KG1 (cell line): ENCODE measurements at places on chromosomes 1 and 21.

DNA sequence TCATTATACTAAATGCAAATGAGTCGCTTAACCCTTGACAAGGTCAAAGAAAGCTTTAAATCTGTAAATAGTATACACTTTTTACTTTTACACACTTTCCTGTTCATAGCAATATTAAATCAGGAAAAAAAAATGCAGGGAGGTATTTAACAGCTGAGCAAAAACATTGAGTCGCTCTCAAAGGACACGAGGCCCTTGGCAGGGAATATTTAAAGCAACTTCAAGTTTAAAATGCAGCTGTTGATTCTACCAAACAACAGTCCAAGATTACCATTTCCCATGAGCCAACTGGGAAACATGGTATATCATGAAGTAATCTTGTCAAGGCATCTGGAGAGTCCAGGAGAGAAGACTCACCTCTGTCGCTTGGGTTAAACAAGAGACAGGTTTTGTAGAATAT is 62.7 kb downstream of the CAPN2 start:
- DNase-seq, result no peak

DNA sequence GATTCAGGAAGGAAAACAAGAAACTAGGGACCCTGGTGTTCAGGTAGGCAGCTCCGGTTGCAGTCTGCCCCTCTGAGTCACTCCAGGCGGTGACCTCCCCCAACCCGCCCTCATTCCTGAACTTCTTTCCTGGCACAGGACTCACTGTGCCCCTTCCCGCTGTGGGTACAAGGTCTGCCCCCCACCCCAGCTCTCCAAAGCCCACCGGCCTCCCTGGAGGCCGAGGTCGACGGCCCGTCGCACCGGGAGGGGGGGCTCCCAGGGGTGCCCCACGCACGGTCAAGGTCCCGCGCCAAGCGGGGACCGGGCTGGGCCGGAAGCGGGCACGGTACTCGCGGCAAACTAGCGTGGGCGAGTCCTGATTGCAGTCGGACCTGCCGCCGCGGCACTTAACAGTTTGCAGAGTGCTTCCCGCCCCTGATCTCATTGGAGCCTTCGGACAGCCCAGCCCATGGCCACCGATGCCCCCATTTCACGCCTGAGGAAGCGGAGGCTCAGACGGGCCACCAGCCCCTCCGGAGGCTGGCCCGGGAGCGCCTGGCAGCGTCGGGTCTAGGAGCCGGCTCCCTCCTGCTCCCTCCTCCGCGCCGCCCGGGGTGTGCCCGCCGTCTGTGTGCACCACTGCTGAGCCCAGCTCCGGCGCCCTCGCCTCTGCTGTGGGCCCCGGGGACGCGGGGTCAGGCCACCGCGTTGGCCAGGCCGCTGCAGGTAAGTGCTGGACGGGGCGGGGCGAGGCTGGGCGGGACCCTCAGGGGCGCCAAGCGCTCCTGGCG is at the start of gene GJB3:
GJB3 (plus strand) TSS at position 144 of the 773 bp plus-strand sequence. CDS start 3,549 bp downstream, outside the sequence.
- DNase-seq, result no peak

DNA sequence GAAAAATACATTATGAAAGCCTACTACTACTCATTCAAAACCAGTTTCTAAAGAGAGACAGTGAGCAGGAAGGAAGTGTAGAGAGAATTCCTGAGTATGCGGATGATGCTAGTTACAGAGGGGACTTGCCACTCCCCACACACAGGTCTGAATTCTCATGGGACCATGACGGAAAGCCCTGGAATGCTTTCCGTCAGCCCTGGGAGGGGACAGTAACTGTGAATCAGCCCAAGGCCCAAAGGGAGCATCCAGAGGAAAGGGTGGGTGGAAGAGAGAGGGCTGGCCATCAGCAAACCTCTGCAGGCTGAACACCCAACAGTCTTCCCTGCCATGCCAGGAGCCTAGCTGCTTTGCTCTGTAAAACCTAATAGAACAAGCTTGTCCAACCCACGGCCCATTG is 36.4 kb downstream of the RCSD1 start:
- DNase-seq, result no peak

- DNase-seq, result no peak
Measured at GRCh38 chr1:67700692-67701410, 15.8 kb downstream of the GADD45A start.

DNA sequence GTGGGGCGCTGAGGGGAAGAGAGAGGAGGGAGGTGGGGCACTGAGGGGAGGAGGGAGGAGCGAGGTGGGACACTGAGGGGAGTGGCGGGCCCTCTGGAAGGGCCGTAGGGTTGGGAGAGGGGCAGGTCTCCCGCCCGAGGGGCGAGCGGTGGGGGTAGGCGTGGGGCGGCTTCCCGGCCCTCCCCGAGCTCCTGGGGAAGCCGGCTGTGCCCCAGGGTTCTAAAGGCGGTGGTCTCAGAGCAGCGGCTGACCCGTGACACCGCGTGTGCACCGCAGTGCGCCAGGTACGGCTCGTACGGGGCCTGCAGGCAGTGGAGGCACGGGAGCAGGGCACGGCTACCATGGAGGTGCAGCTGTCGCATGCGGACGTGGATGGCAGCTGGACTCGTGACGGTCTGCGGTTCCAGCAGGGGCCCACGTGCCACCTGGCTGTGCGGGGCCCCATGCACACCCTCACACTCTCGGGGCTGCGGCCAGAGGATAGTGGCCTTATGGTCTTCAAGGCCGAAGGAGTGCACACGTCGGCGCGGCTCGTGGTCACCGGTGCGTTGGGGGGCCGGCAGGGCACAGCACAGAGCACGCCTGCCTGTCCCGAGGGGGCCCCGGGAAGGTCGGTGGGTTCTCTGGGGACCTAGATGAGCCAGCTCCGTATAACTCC is 68.5 kb downstream of the OBSCN start:
- no peak for DNase-seq

GRCh38 chr1:178869119-178869697 is 1.7 kb downstream of the ANGPTL1 start:
- no peak for DNase-seq

DNA sequence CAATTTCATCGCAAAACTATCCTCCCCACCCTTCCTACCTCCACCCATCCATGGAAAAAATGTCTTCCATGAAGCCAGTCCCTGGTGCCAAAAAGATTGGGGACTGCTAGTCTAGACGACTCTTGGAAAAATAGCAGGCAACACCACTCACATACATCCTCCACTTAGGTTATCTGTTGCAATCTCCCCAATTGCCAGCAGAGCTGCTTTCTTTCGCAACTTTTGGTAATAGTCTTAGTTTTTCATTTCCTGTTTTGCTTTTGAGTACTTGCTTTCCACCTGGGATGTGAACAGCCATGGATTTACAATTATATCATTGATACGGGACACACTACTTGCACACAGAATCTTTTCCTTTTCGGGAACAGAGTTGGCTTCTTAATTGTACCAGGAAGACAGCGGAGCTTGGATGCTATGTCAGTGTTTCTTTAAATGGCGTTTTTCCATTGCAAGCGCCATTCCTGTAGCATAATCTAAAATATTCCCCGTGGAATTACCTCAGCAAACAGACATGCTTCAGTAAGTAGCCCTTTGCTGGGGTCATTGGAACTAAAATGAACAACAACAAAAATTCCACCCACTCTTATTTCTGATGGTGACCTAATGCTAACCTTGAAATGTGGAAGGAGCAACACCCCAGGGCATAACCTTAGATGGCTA is 183.3 kb upstream of the ADGRL2 start:
- no peak for DNase-seq

GRCh38 chr1:8122160-8122476 is 96.0 kb upstream of the ERRFI1 start:
- no peak for DNase-seq

DNA sequence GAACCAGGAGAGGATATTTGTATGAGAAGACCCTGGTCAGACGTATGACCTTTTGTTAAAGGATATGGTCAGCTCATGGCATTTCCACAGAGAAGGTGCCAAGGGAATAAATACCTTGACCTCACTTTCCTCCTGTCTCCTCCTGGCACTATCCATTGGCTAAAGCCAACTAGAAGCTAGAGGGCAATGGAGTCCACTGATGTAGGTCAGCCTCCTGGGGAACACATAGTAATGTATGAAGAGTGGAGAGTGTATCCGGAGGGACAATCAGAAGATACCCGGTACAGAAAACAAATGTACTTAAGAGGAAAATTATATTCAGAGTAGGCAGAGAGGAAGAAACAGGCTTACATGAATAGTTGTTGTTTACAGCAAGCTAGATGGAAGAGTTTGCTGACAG is 698 bp upstream of the NTMT2 start:
- DNase-seq, result no peak

GRCh38 chr1:24161270-24161669 is 18.3 kb upstream of the IL22RA1 start:
- no peak for DNase-seq

DNA sequence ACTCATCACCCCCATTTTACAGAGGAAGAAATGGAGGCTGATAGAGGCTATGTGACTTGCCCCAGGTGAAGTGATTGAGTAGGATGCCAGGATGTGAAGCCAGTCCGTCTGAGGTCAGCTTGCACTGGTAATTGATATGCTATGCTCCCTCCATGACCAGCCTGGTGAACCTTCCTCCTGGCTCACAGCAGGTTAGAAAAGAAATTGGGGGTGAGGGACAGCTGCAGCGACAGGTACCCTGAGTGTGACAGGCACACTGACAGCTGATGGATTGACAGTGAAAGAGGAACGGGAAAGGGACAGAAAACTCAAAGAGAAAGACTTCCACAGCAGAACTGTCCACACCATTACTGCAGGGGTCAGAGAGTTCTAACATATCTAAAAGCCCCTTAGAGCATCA is 102.1 kb downstream of the SUSD4 start:
- DNase-seq, result no peak

DNA sequence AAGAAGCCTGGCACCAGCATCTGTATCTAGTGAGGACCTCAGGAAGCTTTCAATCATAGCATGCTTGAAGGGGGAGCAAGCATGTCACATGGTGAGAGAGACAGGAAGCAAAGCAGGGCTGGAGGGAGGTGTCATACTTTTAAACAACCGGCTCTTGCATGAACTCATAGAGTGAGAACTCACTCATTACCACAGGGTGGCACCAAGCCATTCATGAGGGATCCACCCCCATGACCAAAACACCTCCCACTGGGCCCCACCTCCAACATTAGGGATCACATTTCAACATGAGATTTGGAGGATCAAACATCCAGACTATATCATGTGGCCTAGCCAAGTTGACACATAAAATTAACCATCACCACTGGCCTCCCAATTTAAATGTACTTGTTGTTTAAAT is 125.1 kb upstream of the KCND3 start:
- DNase-seq, result no peak

- no peak for DNase-seq
Measured at GRCh38 chr1:40708750-40709099, 17.2 kb downstream of the NFYC start.

DNA sequence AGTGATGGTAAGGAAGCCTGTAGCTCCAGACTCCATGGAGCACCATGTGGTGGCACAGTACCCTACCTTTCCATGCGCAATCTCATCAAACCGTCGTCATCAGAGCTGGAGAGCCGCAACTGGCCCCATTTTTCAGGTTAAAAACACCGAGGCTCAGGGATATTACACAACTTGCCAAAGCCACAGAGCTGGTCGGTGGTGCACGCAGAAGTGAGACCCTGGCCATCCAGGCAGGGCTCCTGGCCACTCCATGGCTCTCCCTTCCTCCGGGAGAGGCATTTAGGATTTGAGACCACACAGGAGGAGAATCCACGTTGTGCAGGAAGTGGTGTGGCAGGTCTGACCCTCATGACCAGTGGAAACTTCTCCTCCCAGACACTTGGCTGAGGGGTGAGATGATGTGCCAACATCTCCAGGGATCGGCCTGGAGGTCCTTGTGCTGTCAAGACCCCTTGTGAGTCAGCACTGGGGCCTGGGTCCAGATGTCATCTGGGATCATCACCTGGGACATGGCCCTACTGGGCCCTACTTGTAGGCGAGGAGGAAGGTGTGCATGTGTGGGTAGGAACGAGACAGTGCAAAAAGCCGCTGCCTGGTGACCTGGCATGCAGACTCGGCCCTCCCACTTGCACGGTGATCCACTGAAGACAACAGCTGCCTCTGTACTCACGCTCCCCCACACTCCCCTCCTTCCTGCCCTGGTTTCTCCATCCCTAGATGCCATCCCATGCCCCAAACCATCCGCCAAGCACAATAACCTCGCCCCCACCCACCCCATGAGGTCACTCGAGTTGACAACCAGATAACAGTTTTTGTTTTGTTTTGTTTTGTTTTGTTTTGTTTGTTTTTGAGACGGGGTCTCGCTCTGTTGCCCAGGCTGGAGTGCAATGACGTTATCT is 10.4 kb downstream of the TFF3 start:
- DNase-seq, result no peak

GRCh38 chr1:19429611-19430010 is 55.7 kb downstream of the CAPZB start:
- no peak for DNase-seq

GRCh38 chr1:229167318-229167717 is 103.6 kb upstream of the RAB4A start:
- no peak for DNase-seq

GRCh38 chr1:226529891-226530290 is 18.7 kb upstream of the STUM start:
- DNase-seq, result no peak

- DNase-seq, result no peak
Measured at GRCh38 chr1:2833454-2834145, 32.1 kb upstream of the TTC34 start.

GRCh38 chr1:36772647-36773495 is 261.4 kb downstream of the GRIK3 start:
- no peak for DNase-seq

DNA sequence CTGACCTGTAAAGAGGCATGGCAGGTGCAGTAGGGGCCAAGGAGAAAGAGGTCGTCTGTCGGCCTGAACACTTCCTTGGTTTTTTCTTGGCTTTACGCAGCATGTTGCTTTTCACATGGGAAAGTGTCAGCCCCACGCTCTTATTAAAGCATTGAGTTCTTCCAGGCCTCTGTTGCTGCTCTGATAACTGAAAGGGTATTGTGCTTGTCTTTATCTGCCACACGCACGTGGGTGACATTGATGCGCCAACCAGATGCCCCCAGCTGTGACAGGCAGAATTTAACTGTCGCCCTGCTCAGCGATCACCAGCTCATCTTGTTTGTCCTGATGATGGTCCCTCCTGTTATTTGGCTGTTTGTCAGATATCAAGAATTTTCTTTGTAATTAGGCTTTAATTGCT is 76.5 kb downstream of the GALNT2 start:
- no peak for DNase-seq

DNA sequence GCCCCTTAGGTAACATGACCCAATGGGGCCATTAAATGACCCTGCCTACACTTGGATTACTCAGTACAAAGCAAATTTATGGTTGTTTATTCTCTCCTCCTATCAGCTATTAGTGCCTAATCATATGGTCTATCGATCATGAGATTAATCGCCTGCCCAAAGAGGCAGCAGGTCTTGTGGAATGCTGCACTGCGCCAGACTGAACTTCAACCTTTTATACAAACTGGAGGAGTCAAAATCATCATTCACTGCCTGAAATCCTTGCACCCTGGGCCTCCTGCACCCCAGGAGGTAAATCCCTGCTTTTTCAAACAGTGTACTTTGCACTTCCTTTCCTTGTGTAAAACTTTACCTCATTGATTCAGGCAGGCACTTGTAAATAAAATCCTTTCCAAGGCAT is 69.7 kb downstream of the NFIA start:
- no peak for DNase-seq

GRCh38 chr1:244271691-244272308 is 179.9 kb downstream of the ADSS2 start:
- DNase-seq, result no peak

- DNase-seq, result no peak
Measured at GRCh38 chr1:36166136-36166535, 10.2 kb downstream of the MAP7D1 start.

- no peak for DNase-seq
Measured at GRCh38 chr1:2636733-2637132, 3.9 kb upstream of the MMEL1 start.

GRCh38 chr1:5388622-5389021 is 603.6 kb downstream of the NPHP4 start:
- no peak for DNase-seq

GRCh38 chr1:34711485-34711884 is 43.4 kb upstream of the GJB5 start:
- no peak for DNase-seq
